Skin of body (tissue), 3 donors: ENCODE measurements at places on chromosomes 16 and 17. TPM values are rescaled to one million over a fixed set of nuclear protein-coding genes. Genes with fewer than 3 reads are reported as not detected.

Gene CDK5R1
- total RNA-seq: 1.6 TPM

Gene SP6
- 10.2 TPM for total RNA-seq

Gene TBC1D3D
- 2.3 TPM for total RNA-seq

Gene ABCA6
- 46.1 TPM for total RNA-seq

Gene CTRL
- total RNA-seq: 0.49 TPM

Gene LPO
- not detected for total RNA-seq

Gene RNF222
- 3.3 TPM for total RNA-seq

Gene NRN1L
- not detected for total RNA-seq
